ENCODE measurements at places on chromosomes 6 and 20.

- no peak for DNase-seq
Measured at GRCh38 chr20:711576-711975, 36.0 kb upstream of the SCRT2 start.

- no peak for DNase-seq
Measured at GRCh38 chr6:3349388-3350251, 90.9 kb downstream of the PSMG4 start.

- DNase-seq: no peak
Measured at GRCh38 chr20:61595216-61595615, 343.2 kb downstream of the CDH4 start.

DNA sequence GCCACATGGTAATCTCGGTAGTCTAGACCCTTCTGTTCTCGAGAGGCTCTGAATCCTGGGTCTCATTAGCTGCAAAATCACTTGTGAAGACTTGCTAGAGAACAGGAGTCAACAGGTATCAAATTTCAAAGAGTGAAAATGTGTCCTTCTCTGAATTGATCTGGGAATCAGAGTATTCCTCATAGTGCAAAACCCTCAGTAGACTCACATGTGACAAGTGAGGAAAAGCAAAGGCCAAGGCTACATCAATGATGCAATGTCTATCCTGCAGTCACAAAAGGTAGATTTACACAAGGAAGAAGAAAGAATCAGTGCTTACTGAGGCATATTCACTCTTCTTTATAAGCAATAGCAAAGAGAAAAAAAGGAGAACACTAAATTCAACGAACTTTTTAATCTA is 1220.0 kb upstream of the GJE1 start:
- DNase-seq: no peak

GRCh38 chr20:13296070-13296469 is 75.0 kb downstream of the ISM1 start:
- no peak for DNase-seq

GRCh38 chr6:112618849-112619248 is 271.7 kb downstream of the RFPL4B start:
- no peak for DNase-seq

- no peak for DNase-seq
Measured at GRCh38 chr6:91802431-91802830, 1215.6 kb upstream of the MAP3K7 start.

DNA sequence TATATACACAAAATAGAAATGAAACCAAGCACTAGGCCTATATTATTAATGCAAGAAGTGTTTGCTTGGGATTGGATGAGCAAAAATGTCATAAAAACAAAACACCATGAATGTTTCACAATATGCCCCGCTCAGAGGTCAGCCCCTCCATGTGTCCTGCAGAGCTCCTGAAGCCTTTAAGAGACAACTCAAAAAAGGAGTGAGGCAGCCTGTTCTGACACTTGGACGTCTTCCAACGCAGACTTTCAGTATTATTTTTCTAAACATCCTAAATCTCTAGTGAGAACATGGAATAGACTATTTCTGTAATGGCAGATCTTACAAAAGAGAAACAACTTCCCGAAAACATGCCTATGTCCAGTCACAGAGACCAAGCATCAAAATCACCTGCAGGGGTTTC is 322.6 kb downstream of the PRKN start:
- DNase-seq: no peak

GRCh38 chr6:119339941-119340456 is 9.6 kb downstream of the MAN1A1 start:
- DNase-seq: no peak

- DNase-seq: no peak
Measured at GRCh38 chr6:114361036-114361435, 18.2 kb upstream of the HS3ST5 start.

DNA sequence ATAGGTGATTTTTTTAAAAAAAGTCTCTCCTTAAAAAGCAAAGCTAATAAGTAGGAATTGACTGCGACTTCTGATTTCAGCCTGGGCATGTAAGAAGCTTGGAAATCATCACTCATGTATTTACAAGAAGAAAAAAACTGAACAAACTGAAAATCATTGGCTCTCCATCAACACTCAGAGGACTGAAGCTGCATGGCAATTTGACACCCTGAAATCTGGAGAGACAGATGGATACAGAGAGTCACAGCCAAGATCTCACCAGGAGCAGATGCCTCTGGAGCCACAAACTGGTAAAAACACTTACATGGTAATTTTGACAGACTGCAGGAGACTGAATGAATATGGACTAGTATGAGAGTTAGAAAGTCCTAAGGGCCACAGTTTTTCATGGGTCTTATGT is 191.2 kb upstream of the TCF21 start:
- no peak for DNase-seq

DNA sequence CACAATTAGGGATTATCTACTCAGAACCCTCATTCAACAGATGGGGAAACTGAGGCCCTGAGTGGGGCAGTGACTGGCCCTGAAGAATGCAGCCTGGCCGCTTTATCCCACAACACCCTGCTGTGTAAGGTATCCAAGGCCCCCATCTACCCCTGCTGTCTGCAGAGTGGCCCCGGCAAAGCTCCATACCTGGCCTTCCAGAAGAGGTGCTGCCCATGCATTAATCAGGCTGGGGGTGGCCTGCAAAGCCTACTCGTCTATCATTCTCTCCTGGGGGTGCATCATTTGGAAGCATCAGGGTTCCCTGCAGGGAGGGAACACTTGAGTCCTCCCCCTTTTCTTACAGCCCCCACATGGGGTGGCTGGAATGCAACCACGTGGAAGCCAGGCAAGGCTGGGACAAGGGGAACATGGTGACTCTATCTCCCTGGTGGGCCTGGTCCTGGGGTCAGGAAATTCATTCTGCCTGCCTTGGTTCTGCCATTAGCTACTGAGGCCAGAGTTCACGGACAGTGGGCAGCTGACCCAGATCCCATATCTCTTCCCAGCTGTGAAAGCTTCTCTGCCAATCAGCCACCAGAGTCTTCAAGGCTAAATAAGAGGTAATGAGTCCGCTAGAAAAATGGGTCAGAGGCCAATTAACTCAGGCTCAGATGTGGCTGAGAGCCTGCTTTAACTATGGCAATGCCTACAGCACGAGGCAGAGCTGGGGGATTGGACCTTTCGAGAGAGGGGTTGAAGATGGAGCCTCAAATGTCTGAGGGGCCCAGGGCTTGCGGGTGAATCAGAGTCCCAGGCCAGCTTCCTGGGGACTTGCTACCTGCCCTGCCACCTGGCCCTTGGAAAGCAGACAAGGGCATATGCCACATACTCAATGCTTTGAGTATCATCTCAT is 72.3 kb upstream of the TOX2 start:
- no peak for DNase-seq

GRCh38 chr6:103193413-103193812 is 1666.3 kb downstream of the HACE1 start:
- DNase-seq: no peak

Data from Jurkat, Clone E6-1 (cell line).